ENCODE measurements at places on chromosomes 4 and X. TPM values are rescaled to one million over a fixed set of nuclear protein-coding genes. Genes with fewer than 3 reads are reported as not detected.
A peak's percentile ranks its signal among the peaks of the same experiment; 100 is the strongest.

- DNase-seq = no peak
These were observed 109.0 kb downstream of the ENOX2 start for GRCh38 chrX:130793975-130794374.

Gene GPC4
- polyA plus RNA-seq = 2.1 TPM

- DNase-seq = no peak
These were observed 11.2 kb downstream of the LGI2 start for GRCh38 chr4:25019501-25019900.

- DNase-seq = peak; percentile 39
These were observed 18.2 kb downstream of the PTTG2 start for GRCh38 chr4:37978248-37978924.

GRCh38 chr4:6696611-6697010, 2.9 kb downstream of the S100P start:
- no peak for DNase-seq

GRCh38 chr4:181517491-181517890, 725.7 kb upstream of the TENM3 start:
- DNase-seq = no peak

DNA sequence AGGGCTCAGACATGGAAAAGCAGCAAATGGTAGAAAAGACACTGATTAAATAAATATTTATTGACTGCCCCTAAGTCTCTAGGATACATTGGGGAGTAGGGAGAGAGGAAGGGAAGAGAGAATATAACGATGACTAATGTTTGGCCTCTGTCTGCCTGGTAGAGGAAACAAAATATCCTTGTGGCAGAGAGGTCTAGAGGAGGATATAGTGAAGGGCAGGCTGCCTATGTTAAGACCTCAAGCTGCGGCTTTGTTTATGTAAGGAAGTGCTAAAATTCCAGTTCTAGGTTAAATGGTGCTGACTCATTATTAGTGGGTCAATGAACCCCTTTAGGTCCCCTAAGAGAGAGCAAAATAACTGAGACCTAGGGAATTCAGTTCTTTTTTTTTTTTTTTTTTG, 427.3 kb upstream of the FTHL17 start:
- DNase-seq = no peak

DNA sequence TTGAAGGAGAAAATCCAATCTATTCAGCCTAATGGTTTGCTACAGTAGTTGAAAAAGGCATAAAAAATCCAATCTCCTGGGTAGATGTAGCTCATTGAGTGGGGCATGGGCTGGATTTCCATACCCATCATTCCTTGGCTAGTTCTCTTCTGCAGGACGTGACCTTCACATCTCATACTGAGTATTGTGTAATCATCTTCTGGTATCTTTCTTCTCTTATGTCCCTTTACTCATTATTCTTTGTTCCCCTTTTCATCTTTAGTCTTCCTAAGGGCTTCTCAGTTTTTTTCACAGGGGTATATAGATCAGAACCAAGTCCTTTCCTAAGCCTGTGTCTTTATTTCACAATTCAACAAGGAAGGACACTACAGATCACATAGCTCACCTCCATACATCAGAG, 727.6 kb upstream of the MAGEB2 start:
- DNase-seq = no peak

DNA sequence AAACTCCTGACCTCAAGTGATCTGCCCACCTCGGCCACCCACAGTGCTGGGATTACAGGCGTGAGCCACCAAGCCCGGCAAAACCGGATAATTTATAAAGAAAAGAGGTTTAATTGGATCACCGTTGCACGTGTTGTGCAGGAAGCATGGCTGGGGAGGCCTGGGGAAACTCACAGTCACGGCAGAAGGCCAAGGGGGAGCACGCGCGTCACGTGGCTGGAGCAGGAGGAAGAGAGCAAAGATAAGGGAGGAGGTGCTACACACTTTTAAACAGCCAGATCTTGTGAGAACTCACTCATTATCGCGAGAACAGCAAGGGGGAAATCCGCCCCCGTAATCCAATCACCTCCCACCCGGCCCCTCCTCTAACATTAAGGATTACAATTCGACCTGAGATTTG, 177.9 kb upstream of the TENM3 start:
- DNase-seq = no peak

DNA sequence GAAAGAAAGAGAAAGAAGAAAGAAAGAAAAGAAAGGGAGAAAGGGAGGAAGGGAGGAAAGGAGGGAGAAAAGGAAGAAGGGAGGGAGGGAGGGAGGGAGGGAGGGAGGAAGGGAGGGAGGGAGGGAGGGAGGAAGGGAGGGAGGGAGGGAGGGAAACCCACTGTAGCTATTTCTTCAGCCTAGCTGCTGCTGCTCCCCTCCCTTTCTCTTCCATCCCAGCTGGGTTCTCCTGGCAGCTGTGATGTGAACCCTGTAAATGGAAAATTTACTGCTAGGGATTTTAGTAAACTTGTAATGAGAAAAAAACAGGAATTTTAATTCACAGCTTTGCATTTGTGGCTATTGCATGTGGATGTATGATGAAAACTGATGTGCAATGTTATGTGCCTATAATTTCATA, 8.0 kb downstream of the NR0B1 start:
- no peak for DNase-seq

GRCh38 chrX:1894026-1894294, 279.1 kb downstream of the ASMT start:
- DNase-seq = no peak

DNA sequence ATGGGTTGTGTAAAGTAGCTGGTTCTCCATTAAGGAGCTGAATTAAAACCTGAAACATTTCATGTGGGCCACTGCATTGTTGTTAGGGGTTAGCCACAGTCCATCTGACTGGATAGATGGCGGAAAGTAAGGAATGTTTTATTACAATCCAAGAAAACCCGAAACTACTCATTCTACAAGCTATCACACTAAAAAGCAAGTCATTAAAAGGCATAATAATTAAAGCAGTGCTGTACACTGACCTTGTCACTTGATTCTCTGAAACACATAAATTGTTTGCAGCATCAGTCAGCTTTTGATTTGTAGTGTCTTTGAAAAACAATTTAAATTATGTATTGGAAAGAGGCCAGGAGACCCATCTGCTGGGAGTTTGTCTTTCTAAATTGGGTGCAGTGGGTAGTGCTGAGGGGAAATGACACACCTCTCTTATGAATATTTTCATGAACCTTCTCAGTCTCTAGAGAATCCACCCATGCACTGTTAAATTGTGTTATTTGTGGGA, 75.7 kb upstream of the ANK2 start:
- DNase-seq = no peak

DNA sequence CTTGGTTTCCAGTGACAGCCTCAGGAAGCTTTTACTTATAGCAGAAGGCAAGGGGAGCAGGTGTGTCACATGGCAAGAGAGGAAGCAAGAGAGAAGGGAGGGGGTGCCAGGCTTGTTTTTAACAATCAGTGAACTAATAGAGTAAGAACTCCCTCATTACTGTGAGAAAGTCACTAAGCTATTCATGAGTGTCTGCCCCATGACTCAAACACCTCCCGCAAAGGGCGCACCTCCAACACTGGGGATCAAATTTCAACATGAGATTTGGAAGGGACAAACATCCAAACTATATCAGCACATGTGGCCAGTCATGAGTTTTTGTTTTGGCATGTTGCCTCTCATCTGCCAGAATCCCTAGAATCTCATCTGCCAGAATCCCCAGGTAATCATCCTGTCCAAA, 183.5 kb upstream of the C1QTNF7 start:
- DNase-seq = no peak

- DNase-seq = no peak
These were observed 48.8 kb downstream of the EDA start for GRCh38 chrX:69664693-69665092.

DNA sequence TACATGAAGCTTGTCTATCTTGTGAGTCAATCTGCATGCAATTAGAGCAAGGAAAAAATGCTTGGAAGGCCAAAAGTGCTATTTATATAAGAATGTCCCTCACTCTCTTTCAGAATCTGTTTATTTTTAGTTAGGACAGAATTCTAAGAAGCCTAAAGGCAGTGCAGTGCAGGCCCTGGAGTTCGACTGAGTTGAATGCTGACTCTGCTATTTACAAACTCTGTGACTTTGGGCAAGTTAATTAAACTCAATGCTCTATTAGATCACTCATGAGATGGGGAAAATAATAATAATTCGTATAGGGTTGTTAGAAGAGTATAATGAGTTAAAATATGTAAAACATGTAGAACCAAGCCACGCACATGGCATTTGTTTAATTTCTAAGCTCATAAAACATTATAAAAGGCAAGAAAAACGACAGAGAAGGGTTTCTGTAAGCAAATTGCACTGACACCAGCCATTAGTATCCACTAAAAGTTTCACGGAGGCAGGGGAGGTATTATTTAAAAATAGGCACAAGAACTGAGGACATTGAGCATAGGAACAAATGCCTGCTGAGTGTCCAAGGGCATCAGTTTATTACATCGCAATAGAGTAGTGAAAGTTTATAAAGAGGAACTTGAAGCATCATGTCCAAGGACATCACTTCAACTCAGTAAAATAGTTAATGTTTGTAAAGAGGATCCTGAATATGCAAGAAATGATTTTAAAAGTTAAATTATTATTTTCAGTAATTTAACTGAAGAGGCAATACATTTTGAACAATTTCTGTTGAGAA, 115.0 kb upstream of the INPP4B start:
- no peak for DNase-seq

Gene IRAK1
- polyA plus RNA-seq = 23.8 TPM

Gene NLGN4X
- polyA plus RNA-seq = 1.2 TPM

GRCh38 chr4:176833400-176834175, 40.9 kb upstream of the VEGFC start:
- DNase-seq = no peak

DNA sequence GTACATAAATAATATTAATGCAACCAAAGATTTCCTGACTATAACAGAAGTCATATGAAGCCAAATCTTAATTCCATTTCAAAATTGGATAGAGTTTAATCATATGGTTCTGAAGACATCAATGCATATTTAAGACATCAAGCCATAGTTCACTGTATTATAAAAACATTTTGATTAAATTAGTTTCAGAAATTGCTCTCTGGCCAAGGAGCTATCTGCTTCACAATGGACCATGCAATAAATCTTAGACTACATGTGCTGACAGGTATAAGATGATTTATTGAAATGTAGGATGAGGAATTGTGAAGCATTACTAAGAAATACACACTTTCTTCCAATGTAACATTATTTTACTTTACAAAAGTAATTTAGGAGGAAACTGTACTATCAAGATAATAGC, 81.6 kb downstream of the MID1 start:
- no peak for DNase-seq

DNA sequence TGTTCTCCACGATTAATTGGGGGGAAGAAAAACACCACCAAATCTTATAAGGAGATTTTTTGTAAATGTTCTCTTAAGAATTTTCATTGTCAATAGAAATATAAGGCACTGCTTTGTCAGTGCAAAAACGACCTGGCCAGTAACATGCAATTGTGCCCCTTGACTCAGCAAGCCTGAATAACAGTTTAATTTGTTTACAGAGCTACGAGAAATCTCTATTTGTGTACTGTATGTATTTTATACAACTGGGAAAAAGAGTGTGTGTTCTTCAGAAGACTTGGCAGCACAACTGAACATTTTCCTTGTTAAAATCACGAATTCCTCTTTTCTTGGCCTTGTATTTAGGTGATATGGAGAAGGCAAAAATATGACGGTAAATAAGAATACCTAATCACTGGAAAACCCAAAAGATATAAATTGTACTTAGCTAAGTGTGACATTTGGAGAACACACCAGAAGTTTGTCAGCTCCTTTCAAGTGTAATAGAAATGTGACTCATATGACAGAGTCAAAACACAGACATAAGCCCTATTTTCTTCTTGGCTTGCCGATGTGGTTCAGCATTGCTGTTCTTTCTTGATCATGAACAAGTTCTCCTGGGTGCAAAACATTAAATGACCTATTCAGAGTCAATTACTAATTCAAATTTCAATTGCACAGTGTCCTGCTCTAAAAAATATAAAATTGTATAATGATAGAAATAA, 945.0 kb upstream of the INTU start:
- no peak for DNase-seq

- no peak for DNase-seq
These were observed 108.4 kb upstream of the ATXN3L start for GRCh38 chrX:13428053-13428786.

DNA sequence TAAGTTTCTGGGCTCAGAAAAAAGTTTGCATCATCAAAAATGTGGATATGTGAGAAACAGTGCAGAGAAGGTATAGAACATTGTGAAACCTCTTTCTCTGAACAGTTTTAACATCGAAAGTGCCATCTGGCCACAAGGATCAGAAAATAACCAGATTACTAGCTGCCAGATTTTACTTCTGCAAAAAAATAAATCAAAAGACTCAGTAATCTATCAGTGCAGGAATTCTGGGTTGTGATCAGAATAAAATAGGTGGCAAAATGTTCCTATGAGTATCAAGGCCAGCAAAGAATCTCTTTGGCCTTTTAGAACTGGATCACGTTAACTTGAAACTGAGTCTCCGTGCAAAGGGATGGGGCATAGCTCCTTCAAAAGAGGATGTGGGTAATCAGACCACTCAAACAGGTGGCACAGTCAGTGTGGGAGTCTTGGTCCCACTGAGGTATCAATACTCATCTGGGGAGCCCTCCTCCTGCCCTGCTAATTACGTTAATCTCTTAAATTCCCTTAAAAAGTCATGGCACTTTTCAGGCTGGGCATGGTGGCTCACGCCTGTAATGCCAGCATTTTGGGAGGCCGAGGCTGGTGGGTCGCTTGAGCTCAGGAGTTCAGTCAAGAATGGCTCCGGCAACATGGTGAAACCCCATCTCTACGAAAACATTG, 26.7 kb upstream of the RBM47 start:
- DNase-seq = no peak

- DNase-seq = no peak
These were observed 97.3 kb downstream of the HDAC8 start for GRCh38 chrX:72475338-72475737.

Gene LINC00632
- 14.9 TPM for polyA plus RNA-seq

DNA sequence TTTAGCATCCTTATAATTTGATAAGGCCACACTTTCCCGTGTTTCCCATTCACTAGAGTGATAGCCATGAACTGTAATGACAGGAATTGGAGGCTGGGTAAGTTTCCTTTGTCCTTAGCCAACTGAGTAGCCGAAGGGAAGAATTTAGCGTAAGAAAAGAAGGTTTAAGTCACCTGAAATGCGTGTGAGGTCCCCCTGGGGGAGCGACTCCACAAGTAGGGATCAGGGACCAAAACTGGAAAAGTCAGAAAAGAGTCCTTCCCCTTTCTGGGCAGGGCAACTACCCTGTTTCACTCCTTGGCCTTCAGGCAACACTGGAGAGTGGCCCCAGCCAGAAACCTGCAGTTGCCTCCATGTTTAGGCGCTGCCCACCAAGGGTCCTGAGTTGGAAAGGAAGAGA, 81.6 kb upstream of the MED14 start:
- DNase-seq = no peak

Gene CLCN3
- 17.4 TPM for polyA plus RNA-seq

GRCh38 chrX:20693078-20693477, 426.4 kb upstream of the RPS6KA3 start:
- DNase-seq = no peak

Gene TMEM35A
- polyA plus RNA-seq = 0.04 TPM

Gene MAGEA12
- not detected for polyA plus RNA-seq

Gene FOXO4
- polyA plus RNA-seq = 23.2 TPM

- no peak for DNase-seq
These were observed 90.0 kb downstream of the GATB start for GRCh38 chr4:151670843-151671242.

Gene NLGN3
- 0.19 TPM for polyA plus RNA-seq

Gene AREG
- 49.6 TPM for polyA plus RNA-seq

GRCh38 chr4:119671205-119671604, 42.6 kb upstream of the PDE5A start:
- DNase-seq = no peak

- no peak for DNase-seq
These were observed 29.2 kb downstream of the HTT-AS start for GRCh38 chr4:3044870-3045819.

Data from heart left ventricle (tissue), 16 donors.